Suppressor macrophage treated with lipopolysaccharide for 1 hour (primary cell): ENCODE measurements at places on chromosomes 6 and 20.

- no peak for DNase-seq
Observed at GRCh38 chr20:63831646-63831992, 555 bp upstream of the ZBTB46 start.

DNA sequence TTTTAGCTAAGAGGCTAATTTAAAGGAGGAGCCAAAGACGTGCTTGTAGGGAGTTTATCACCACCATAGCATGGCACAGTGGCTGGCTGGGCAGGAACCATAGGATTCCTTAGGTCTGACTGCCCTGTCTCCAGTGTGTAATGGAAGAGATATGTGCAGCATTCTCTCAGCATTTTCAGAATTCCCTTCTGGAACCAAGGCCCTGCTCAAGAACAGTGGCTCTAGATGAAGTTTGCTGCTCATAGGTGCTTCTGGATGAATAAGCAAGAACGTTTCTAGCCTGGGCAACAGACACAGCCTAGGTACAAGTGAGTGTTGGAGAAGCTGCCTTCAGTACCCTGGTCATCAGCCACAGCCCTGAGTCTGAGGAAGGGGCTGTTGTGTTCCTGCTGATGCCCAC is 69.1 kb downstream of the LCA5 start:
- no peak for DNase-seq

GRCh38 chr6:6461138-6461537 is 127.4 kb upstream of the LY86 start:
- no peak for DNase-seq

GRCh38 chr6:137678451-137678850 is 184.3 kb upstream of the OLIG3 start:
- peak; percentile 56 for DNase-seq

DNA sequence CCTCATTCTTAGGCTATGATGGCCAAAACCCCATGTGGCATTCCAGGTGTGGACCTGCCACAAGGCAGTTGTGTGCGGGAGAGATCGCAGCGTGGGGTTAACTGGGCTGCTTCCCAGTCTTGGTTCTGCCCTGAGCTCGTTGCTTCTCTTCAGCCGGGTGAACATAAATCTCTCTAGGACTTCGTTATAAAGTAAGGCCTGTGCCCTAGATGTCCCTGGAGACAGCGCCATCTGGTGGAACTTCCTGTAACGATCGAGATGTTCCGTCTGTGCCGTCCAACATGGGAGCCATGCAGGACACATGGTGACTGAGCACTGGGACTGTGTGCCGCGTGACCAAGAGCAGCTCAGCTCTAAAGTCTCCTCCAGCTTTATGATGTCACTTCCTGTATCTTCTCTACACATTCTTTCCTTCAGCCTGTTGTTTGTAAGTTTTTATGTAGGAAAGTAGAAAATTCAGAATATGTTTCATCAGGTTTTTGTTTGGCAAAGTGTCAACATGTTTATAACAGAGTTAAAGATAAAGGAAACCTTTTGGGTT is 26.8 kb upstream of the RPP40 start:
- peak; percentile 85 for DNase-seq

DNA sequence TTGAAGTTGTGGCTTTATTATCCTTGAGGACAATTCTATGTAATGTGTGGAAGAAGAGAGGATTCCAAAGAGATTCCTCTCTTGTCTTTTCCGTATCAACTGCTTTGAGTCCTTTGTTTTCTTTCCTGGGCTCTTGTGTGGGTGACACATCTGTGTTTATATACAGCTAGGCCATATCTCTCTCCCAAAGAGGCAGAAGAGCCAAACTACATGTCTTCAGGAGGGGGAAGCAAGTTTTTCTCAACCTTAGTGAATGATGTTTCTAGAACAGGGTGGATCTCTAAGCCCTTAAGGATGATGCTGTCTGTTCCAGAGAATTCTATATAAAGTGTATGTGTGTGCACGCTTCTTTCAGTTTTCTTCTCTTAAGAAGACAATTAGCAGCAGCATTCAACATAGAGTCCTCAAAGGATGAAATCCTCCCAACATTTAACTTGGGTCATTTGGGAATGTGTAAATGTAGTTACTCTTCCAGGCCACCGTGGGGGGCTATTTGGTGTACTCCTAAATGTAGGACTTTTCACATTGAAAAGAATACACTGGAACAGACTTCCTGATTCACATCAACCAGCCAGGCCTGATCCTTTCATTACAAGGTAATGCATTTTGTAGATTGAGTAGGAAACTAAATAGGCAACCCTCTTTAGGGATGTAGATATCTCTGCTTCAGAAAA is 92.8 kb upstream of the EEF1E1 start:
- no peak for DNase-seq

GRCh38 chr6:159282421-159282820 is 113.2 kb downstream of the FNDC1 start:
- no peak for DNase-seq

- DNase-seq: no peak
Observed at GRCh38 chr20:47304287-47304686, 52.2 kb downstream of the ZMYND8 start.

DNA sequence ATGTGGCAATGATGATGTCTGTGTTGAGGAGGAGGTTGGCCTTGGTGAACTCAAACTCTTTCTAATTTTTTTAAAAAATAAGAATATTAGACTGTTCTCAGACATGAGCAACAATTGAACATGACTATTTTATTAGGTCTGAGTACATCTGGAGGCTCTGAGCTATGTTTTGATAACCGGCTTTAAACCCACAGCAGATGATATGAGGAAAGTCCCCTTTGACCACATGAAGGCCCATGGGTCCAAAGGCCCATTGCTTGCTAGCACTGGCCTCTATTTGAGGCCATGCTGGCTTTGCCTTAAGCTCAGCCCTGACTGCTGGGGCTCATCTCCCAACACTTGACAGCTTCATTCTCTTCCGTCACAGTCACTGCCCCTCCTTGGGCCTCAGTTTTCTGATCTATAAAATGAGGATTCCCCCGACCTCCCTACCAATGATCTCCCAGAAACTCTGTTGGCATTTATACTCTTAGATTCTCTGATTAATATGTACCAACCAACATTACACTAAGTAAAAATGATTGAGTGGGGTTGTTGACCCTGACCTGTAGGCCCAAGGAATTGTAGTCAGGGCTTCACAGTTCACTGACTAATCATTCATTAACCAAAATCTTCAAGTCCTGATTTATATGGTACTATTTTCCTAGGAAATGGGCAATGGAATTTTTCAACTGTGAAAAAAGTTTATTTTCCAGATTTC is 23.9 kb upstream of the TINAG start:
- DNase-seq: no peak

- DNase-seq: peak; percentile 60
Observed at GRCh38 chr6:159169193-159169555, at the start of gene FNDC1. TSS of gene FNDC1 (plus strand) at chr6:159169400. CDS start at chr6:159169597, 197 bp downstream.
